ENCODE measurements at places on chromosomes 4 and X.

DNA sequence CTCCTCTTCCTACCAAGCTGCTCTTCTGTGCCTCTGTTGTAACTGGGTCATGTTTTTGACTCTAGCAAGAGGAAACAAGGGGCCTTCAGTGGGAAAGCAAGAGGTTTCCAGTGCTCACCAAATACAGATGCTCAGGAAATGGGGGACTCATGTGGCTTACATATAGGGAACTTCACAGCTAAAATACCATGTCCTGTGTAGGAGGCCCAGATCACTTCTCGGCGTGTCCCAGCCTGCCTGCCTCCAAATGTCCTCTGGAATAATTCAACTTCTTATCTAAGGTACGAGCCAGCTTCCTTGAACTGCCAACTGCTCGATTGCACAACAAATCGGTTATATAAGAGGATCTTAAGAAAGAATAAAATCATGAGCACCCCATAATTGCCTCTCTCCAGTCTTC, 161.3 kb downstream of the KIT start:
- no peak for DNase-seq

GRCh38 chr4:96835991-96836390, 996.1 kb downstream of the PDHA2 start:
- DNase-seq, result no peak

DNA sequence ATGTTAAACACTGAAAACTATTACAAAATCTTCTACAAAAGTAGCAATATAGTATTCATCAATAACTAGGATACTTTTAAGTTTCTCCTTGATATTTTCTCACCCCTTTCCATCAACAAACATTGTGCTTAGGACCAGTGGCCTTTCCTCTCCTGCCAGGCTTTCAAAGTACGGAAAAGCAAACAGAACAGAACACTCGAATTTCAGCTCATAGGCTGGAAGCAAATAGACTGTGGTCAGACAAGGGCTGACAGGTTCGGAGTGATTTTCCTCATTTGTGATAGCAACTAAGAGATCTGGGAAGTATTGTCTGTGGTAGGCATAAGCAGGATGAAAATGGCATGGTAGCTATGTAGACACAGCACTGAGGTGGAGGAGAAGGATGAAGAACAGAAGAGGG, 68.6 kb upstream of the SORBS2 start:
- peak; percentile 20 for DNase-seq

GRCh38 chr4:44623676-44624075, 27.7 kb downstream of the YIPF7 start:
- no peak for DNase-seq

GRCh38 chrX:141989815-141990214, 86.1 kb downstream of the MAGEC1 start:
- no peak for DNase-seq

DNA sequence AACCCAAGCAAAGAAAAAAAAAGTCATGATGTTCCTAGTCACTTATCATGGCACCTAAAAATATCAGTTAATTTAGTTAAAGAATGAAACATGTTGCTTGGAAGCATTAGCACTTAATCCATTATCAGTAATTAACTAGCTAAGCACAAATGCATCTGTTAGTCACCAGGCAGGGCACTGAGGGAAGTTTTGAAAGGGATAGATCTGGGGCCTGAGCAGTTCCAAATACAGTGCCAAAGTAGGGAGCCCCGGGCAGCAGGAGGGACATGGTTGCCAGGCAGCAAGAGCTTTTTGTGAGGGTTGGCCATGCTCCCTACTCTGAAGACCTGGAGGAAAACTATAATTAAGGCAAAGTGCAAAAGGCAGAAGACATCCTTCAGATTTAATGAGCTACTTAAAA, 62.0 kb downstream of the PHKA1 start:
- DNase-seq, result no peak

DNA sequence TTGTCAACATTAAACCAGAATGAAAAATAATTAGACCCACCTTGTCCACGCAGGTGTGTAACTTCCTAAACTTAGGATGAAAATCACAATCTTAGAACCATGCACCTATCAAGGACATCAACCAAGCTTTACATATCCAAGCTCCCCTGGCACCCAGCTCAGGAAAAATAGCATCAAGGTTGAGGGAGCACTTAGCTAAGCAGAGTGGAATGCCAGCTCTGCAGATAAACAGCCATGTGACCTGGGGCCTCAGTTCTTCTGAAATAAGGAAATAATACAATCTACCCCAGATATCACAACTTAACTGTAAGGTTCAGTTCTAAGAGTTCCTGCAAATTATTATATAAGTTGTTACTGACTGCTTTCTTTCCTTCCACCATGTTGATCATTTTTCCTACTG, 64.7 kb downstream of the DHX15 start:
- DNase-seq, result no peak

DNA sequence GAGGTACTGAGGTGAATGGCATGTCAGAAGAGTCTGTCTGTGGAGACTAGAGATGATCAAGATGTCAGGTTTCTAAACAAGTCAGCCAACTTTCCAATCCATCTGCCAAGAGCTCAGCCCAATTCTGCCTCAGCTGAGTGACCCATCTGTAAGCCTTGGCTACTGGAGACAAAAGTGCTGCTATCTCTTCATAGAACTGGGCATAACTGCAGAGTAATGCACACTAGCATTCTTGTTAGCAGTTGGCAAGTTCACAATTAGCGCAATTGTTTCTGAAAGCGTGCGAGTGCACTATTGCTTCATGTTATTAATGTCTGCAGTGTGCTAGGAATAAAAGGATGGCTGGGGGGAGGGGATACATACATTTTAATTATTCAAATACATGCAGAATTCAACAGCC, 32.9 kb upstream of the SH3D19 start:
- DNase-seq, result no peak

GRCh38 chr4:3276986-3277385, 15.8 kb upstream of the RGS12 start:
- no peak for DNase-seq

DNA sequence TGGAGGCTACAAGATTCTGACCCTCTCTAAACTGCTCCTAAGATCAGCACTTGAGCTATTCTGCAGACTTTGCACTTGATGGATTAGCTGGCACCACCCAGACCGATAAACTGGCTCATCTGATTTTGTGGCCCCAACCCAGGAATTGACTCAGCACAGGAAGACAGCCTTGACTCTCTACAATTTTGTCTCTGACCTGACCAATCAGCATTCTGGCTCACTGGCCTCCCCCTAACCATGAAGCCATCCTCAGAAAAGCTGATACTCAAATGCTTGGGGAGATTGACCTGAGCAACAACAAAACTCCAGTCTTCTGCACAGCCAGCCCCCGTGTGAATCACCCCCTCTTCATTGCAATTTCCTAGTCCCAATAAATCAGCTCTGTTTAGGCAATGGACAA, 195.4 kb upstream of the PPP1R2C start:
- no peak for DNase-seq

GRCh38 chrX:50471390-50471789, 765 bp upstream of the DGKK start:
- DNase-seq, result no peak

DNA sequence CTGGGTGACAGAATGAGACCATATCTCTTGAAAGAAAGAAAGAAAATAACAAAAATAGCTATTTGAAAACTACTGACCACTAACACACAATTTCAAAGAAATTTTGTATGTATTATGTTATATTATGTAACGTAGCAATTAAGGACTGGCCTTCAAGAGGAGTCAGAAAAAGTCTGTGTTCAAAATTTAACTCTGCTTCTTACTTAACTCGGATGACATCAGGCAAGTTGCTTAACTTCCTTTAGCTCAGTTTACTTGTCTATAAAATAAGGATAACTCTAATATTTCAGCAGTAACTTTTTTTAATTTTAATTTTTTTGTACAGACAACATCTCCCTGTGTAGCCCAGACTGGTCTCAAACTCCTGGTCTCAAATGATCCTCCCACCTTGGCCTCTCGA, 14.6 kb upstream of the PRSS12 start:
- DNase-seq, result no peak

GRCh38 chr4:144591401-144591800, 54.6 kb upstream of the HHIP start:
- no peak for DNase-seq

- DNase-seq, result no peak
Measured at GRCh38 chr4:107689912-107690587, 30.0 kb downstream of the PAPSS1 start.

DNA sequence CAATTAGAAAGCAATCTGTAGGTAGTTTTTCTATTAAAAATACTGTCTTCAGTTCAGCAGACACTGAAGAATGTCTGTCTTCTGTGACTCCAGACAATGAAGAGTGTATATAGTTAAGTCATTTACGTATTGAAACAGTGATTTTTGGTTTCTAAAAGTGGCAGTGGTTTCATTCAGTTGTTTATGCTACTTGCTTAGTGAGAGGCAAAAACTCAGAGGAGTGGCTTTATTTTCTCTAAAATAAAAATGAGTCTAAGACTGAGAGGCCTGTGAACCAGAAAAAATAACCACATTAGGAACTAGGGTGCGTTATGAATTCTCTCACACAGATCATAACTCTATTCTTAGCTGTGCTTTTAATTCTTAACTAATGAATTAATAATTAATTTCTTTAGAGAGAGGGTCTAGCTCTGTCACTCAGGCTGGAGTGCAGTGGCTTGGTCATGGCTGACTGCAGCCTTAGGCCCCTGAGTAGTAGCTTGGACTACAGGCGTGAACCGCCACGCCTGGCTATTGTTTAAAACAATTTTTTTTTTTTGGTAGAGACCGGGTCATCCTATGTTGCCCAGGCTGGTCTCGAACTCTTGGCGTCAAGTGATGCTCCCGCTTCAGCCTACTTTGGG, 31.4 kb downstream of the FREM3 start:
- DNase-seq, result no peak

- no peak for DNase-seq
Measured at GRCh38 chr4:139959396-139959795, 194.6 kb downstream of the MAML3 start.

GRCh38 chr4:8674311-8674885, 81.8 kb downstream of the CPZ start:
- DNase-seq, result no peak

DNA sequence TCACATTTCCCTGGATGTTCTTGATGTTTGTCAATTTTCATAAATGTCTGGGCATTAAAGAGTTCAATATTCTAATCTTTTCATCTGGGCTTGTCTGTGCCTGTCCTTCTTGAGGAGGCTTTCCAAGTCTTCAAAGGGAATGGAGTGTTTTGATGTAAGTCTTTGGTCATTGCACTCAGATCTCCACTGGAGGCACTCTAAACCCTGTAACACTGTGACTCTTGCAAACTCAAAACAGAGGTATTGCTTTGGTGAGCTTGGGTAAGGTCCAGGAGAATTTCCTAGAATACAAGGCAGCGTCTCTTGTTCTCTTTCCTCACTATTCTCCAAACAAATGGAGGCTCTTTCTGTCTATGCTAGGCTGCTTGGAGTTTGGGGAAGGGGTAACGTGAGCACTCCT, 1118.1 kb upstream of the PABPC4L start:
- DNase-seq, result no peak

DNA sequence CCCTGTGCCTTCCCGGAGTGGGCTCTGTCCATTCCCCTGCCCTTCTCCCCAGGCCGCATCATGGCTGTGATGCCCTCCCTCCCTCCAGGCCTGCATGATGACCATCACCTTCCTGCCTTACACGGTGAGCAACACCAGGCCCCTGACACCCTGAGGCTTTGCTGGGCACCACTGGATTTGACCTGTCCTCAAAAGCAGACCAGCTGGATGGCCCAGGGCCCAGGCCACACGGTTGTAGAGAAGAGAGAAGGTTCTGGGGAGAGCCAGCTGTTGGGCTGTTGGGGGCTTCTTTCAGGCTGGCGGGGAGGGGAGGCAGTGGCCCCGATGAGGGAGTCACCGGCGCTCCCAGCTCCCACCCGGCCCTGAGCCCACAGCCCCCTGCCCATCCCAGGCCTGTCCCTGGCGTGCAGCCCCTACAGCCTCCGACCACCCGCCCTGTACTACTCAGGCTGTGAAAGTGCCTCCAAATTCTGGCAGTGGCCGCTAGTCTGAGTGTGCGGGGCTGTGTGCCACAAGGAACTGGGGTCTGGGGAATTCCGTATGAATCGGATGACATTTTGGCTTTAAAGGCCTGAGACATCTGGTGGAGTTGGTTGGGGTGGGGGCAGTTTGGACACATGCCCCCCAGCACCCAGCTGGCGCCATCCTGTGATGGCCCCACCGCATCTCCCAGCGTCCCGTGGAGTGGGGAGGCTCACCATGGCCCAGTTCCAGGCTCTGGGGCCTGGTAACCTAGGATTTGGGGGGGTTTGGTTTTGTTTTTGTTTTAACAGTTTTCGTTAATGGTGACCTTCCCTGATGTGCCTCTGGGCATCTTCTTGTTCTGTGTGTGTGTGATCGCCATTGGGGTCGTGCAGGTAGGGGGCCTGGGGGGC, 19.6 kb downstream of the TMEM175 start:
- DNase-seq, result no peak

DNA sequence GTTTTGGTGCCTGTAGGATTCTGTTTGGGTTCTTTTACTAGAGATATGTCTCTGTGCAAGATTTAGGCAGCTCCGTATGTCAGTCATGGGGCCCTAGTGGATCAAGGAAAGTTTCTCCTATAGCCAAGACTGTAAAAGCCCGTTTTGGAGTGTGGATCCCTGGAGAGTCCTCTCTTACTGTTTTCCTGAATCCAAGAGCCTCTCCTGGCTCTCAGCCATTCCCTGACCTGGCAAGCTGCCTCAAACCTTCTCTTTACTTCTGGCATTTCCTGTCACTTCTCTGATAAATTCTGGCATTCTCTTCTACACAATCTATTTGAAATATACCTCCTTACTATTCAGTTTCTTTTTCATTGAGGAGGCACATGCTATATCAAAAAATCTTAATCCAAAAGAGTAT, 41.4 kb downstream of the DCAF12L2 start:
- DNase-seq, result no peak

GRCh38 chr4:142194905-142195304, 558.5 kb downstream of the IL15 start:
- no peak for DNase-seq

DNA sequence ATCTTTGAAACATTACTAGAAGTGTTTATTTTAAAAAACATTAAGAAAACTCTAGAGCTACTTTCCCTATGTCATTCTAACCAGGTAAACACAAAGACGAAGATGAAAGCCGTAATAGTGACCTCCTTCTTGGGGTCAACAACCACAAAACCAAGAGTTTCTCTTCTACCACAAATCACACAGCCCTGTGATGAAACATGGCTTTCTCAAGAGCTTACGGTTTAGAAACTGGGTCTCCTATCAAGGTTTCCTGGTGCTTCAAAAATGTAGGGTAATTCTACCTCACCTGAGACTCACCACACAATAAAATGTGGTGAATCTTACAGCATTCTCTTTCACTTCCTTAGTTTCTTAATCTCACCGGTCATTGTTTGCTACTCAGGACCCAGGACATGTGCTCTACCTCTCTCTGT, 50.9 kb downstream of the CORIN start:
- no peak for DNase-seq

DNA sequence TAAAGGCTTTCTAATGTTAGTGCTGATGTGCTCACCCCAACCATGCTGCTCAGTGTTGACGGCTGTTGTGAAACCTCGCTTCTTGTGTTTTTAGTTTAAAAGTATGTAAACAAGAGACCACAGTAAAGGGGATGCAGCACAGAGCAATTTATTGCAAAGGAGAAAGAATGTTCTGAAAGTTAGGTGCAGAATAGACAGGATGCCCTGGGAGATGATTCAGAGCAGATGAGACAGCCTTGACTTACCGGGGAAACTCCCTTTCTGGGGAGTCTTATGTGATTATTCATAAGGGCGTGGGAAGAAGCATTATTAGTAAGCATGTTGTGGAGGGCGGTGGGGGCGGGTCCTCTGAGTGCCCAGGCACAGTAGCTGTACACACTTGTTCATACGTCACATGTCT, 47.7 kb downstream of the EVC start:
- no peak for DNase-seq

- DNase-seq, result no peak
Measured at GRCh38 chrX:142251202-142251601, 46.1 kb upstream of the MAGEC2 start.

- DNase-seq, result no peak
Measured at GRCh38 chr4:87079967-87080366, 140.5 kb downstream of the KLHL8 start.

All from T47D (cell line).